ENCODE measurements at places on chromosomes 13 and 19.
A peak's percentile ranks its signal among the peaks of the same experiment; 100 is the strongest.

DNA sequence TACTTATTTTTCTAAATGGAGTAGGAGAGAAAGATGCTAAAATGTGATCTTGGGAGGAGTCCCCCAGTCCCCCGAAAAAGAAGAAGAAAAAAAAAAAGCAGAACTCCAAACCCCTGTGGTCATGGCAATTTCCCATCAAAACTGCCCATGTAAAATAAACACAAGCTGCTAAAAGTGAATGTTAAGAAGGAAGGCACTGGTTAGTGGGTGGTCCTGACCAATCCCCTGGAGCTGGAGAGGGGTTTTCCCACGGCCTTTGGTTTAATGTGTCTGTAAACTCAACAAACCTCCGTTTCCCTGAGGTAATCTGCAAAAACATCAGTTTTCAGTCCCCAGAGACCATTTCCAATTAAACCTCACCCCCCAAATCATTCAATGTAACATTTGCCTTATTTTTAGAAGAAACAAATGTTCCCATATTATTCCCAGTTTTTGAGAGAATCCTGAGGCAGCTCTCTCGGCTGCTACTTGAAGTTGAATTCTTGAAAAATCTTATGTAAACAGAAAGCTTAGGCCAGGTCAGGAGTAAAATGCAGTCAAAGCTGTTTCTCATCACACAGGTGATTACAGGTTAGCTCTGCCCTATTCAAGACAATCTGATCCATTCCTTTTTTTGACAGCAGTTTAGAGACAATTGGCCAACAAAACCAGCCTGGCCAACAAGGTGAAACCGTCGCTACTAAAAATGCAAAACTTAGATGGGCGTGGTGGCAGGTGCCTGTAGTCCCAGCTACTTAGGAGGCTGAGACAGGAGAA, 17.0 kb downstream of the RAB3D start:
- DNase-seq: no peak

GRCh38 chr13:79626924-79627323, 146.0 kb downstream of the NDFIP2 start:
- DNase-seq: no peak

GRCh38 chr13:95903569-95903968, 149.6 kb downstream of the UGGT2 start:
- peak; percentile 64 for DNase-seq

GRCh38 chr13:69319656-69320055, 788.0 kb upstream of the ATXN8OS start:
- DNase-seq: peak; percentile 2

DNA sequence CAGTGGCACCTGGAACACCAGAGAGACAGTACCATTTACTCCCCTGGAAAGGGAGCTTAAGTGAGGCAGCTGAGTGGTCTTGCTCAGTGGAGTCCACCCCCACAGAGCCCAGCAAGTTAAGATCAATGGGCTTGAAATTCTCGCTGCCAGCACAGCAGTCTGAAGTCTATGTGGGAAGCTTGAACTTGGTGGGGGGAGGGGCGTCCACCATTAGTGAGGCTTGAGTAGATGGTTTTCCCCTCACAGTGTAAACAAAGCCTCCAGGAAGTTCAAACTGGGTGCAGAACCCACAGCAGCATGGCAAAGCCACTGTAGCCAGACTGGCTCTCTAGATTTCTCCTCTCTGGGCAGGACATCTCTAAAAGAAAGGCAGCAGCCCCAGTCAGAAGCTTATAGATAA, 30.3 kb upstream of the CEACAM4 start:
- DNase-seq: no peak

DNA sequence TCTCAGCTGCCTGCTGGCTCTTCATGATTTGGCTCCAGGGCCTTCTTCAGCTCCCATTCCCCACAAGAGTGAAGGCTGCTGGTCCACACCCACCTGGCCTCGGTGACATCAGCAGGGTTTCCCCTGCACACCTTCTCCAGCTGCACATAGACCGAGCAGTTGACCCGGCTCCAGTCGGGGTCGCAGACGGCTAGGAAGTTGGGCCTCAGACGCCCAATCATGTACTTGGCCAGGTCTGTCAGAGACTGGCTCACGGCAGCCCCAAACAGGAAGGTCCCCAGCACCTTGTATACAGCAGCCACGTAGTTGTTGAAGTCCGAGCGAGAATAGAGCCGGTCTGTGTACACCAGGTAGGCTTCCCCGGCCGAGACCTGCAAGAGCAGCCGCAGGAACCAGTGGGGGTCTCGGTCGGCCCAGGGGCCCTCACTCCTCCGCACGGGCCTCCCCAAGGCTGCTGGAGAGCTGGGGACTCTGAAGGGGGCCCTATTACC, 3.8 kb downstream of the PLPP2 start:
- DNase-seq: no peak

GRCh38 chr19:843180-843835, 2.5 kb downstream of the PRTN3 start:
- no peak for DNase-seq

DNA sequence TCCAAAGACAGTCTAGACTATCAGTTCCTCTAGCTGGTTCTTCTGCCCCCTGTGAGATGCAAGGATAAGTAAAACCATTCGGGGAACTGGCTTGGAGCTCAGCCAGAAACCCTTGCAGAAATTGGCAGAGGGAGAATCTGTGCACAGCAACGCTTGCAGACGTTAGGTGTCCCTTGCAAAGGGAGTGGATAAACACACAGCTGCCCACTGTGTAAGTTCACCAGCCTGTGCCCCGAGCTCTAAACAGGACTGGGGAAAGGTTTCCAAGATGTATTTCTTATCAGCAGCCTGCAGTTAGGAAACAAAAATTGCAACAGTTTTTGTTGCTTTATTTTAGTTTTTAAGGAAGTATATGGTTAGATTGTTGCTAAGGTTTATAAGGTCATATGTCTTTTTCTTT, 19.0 kb upstream of the ADGRE1 start:
- DNase-seq: peak; percentile 42

DNA sequence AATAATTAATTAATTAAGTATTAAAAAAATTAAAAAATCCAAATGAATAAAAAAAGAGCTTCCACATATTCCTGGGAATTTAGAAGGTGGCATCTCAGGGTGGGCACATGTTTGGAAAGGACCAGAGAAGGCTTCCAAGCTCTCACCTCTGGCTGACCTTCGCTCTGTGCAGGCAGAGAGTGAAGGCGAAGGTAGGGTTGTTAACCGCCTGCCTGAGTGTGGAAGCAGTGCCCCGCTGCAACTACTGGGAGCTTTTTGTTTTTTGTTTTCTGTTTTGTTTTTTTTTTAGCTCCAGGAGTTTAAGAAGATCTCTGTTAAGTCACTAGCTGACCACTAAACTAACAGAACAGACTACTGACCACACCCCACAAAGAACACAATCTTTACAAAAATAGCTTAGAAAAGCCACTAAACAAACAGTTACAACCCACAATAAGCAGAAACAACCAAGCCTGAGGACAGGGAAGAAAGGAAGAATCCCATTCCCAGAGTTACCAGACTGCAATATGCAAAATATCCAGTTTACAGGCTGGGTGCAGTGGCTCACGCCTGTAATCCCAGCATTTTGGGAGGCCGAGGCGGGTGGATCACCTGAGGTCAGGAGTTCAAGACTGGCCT, 11.4 kb downstream of the ZNF541 start:
- DNase-seq: no peak

DNA sequence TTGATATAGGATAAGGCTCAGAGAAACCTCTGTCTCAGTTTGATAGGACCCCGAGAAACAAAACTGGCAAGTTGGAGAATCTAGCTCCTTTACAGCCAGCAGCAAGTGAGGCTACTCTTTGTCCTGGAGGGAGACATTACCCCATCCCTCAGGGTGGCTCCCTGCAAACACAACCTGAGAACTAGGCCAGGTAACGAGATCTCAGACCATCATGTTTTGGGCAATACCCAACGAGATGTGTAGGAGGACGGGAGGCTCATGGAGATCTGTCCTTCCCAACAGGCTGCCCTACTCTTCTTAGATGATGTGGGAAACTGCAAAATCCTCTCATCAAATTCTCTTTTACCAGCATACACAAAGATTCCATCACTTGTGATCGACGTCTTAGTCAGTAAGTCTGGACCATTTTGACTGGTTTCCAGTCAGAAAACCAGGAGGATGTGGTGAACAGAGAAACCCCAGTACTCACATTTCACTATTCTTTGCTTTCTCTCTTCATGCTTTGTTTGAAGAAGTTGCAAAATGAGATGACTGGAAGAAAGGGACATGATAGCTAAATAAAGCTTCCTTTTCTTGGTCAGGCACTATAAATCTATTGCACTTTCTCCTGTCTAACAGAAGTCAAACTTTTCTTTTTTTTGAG, 6.0 kb upstream of the CTU1 start:
- no peak for DNase-seq

GRCh38 chr19:1085676-1086442, 9.3 kb downstream of the POLR2E start:
- DNase-seq: no peak

DNA sequence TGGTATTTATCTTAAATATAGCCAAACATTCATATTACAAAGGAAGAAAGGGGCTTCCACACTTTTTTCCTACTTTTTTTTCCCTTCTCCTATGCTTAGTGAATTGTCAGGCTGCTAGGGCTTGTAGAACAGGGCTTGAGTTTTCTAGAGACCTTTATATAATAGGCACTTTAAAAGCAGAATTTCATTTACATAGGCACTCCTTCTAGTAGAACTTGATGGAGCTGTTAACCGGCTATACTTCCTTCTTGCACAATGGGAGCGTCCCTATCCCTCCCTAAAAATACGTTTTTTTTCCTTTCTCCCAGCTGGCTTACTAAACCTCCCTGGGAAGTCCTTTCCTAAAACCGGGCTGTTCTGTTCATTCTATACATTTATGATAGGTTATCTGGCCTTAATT, 1.1 kb downstream of the TRIM13 start:
- DNase-seq: peak; percentile 15

DNA sequence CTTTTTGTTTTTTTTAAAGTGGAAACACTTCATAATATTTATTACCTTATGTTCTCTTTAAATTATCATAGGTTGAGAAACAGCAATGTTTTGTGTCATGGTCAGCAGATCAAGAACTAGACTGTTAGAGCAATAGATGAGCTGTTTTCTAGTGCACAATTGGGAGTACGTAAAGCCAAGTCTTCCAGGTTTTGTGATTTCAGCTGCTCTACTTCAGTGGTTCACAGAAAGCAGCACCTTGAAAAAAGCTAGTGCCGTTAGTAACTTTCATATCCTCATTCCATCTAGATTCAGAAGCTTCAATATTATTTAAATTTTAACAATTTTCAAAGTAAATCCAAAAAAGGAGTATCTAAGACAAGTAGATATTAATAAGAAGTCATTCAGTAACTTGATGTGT, 1.9 kb downstream of the GPR18 start:
- DNase-seq: no peak

- no peak for DNase-seq
Observed at GRCh38 chr13:23673867-23674605, 103.8 kb downstream of the TNFRSF19 start.

DNA sequence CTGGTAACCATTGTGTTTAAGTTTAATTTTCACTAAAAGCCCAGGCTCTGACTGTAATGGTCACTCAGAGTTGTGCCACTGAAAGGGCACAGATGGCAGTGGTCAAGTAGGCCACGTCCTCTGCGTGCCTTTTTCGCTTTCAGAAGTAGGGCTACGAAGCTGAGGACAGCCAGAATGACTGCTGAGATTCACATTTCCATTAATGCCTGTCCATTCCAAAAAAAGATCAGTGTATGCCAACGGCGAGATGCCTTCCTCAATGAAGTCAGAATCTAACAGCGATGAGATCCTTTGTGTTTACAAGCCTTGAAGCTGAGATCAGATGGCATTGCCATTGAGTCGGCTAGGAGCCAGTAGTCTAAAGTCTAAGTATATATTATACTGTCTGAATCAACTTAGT, 311.3 kb downstream of the FGF14 start:
- no peak for DNase-seq

GRCh38 chr19:38975214-38975860, at the start of gene FBXO17:
FBXO17 (minus strand) TSS chr19:38975742; CDS start chr19:38950319, 25,423 bp downstream.
- DNase-seq: peak; percentile 86

DNA sequence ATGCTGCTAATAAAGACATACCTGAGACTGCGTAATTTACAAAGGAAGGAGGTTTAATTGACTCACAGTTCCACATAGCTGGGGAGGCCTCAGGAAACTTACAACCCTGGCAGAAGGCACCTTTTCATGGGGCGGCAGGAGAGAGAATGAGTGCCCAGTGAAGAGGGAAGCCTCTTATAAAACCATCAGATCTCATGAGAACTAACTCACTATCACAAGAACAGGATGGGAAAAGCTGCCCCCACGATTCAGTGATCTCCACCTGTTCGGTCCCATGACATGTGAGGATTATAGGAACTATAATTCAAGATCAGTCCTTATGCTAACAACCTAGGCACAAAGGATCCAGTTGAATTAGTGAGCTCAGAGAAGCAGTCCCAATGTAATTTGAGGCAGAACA, 59.4 kb downstream of the GPC6 start:
- DNase-seq: no peak

DNA sequence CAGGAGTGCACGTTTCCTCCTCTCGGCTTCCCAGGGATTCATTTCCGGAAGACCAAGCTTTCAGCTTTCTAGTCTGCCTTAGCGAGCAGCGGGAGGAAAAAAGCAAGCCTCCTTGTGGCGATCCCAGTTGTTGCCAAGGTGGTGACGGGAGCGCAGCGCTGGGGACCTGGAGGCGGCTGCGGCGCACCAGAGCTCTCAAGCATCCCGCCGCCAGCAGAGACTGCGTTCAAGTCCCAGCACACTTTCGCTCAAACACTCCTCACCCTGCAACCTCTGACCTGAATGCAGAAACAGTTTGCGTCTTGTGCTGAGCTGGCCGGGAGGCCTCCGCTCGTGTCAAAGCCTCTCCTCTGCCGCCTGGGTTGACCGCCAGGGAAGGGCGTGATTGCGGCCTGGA, 4.9 kb downstream of the GSX1 start:
- DNase-seq: no peak

- peak; percentile 49 for DNase-seq
Observed at GRCh38 chr19:54325194-54325621, 12.2 kb upstream of the LILRA5 start.

GRCh38 chr13:86681223-86681622, 882.0 kb upstream of the SLITRK6 start:
- DNase-seq: no peak

GRCh38 chr19:49856574-49857021, 5.6 kb downstream of the PTOV1 start:
- no peak for DNase-seq

DNA sequence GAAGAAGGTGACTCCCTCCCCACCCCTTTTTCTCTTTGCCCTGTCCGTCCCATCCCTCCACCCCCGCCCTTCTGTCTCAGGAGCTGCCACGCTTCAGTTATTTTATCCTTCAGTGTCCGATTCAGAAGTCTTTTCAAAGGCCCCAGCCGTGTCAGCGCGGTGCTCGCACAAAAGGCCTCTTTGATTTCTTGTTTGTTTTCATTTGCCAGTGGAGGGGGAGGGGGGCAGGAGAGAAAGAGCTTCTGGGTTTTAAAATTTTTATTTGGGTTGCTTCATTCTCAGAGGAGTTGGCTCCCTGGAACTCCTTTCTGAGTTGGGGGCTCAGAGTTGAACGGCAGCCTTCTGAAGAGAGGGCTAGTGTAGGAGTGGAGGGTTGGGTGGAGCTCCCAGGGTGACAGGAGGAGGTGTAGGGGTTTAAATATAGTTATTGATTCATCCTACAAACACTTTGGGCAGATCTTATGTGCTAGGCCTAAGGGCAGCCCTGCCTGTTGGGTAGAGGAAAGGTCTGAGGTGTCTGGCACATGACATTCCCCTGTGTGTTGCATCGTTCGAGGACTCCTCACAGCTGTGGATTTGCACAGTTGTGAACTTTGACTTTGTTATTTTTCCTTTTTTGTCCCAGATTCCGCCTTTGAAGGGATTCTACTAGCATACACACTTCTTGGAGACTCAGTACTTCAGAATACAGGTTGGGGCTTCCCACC, 36.8 kb downstream of the NFIX start:
- DNase-seq: no peak
